CD4-positive, alpha-beta T cell treated with Interleukin-15 for 4 hours (primary cell): ENCODE measurements at places on chromosomes 6 and 20.
A peak's percentile ranks its signal among the peaks of the same experiment; 100 is the strongest.

DNA sequence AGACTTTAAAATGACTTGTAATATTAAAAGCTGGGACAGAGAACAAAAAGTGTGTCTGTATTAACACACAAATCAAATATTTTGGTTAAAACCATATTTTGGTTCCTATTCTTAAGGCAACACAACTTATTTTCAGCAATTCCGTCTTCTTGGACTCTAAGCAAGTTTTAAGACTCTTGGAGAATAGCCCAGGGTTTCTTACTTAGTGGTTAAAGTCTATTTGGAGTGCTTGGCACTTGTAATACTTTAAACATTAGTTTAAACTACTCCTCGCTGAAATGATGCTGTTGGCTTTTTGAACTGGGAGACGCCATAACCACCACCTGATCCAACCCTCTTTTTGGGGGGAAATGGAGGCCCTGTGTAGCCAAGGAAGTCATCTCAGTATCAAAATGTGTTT lies 109.7 kb upstream of the GMDS start:
- DNase-seq: no peak

DNA sequence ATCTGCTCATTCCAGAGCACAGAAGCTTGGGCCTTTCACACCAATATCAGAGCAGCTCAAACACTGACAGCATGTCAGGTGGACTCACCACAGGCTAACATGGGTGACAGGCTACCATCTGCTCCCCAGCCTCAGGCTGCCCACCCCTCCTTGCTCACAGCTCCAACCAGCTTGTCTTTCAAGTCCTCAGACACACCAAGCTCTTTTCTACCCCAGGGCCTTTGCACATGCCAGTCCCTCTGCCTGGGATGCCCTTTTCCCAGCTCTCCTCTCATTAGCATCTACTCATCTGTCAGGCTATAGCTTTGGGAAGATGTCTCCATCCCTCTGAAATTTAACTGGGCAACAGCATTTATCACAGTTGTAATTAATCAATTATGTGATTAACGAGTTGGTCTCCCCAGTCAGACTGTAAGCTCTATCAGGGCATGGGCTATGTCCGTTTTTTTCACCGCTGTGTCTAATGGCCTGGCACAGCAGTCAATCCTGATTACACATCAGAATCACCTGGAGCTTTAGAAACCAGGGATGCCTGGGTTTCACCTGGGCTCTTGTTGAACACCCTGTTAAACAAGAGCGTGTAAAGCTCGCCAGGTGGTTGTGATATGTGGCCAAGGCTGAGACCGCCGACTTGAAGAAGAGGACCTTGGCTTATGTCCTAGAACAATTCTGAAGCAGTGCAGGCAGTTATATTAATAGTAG lies 88.9 kb upstream of the MRPS10 start:
- no peak for DNase-seq

GRCh38 chr20:35954907-35955251 lies 577 bp upstream of the SCAND1 start:
- DNase-seq: peak; percentile 35

DNA sequence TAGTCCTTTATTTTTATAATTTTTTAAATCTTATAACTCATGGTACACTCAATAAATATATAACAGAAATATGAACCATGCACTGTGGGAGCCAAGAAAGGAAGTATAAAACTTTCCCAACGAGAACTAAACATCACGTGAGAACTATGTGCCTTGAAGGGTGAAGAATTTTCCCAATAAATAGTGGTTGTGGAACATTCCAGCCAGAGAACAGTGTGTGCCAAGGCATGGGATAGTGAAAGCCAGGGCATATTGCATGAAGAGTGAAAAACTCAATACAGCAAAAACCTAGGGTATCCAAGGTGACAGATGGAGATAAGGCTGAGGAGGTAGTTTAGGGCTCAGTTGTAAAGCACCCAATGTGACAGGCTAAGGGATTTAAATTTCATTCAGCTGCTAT lies 86.1 kb downstream of the SIM1 start:
- no peak for DNase-seq
